ENCODE measurements at places on chromosomes 1 and 21.

DNA sequence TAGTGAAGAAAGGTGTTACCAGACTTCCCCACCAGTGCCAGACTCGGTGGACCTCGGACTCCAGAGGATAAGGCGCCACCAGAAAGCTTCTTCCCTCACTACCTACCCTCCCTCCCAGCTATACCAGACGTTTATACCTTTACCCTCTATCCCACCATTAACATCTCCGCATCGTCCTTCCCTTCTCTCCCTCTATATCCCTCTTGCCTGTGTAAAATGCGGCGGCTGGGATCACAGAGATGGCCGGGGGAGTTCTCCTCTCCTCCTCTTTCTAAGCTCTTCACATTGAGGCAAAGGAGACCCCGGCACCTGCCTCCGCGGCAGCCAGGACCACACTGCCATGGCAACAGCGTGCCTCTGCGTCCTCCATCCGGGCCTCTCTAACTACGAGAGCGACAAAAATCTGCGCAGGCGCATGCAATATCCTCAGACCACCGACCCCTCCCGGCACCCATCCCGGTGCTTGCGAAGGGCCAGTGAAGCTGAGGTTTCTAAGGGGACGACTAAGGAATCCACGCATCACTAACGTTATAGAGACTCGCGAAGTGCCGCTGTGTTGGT lies at the start of gene CCDC181:
CCDC181 (minus strand) TSS at position 394 of the 561 bp plus-strand sequence. CDS start 2,547 bp downstream, outside the sequence.
- peak; percentile 76 for DNase-seq

- DNase-seq, result no peak
These were observed 7.4 kb downstream of the HLX start for GRCh38 chr1:220886470-220887201.

DNA sequence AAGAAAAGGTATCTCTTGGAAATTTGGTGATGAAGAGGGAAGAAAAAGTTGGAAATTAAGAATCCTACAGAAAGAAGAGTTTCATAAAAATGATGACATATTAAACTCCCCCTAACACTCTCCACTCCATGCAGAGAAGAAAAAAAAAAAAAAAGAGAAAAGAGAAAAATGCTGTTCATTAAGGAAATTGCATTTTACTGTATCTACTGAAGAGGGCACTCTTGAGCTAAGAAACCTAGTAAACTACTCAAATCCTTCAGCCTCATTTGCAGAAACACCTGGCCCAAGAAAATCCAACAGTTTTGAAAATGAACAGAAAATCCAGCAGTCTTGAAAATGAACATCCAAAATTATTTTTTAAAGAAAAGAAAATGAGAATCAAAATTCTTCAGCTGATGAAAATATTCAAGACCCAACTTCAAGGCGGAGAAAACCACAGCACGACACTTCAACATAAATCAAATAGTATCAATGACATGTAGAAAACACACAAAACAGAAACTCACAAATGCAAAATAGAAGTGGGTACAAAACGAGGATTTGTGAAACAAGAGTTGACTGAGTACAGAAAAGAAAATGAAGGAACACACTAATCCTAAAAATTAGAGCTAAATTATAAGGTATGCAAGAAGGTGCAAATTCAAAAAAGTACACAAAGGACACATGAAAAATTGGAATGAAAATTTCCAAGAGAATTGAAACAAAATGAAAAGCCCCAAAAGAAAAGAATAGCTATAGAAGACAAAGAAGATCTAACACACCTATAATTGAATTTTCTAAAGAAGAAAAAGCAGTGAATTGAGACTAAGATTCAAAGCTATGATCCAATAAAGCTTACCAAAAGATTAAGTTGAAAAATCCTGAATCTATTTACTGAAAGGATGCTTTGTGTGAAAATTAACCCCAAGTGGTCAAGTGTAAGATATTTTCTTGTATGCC lies 73.2 kb upstream of the DNAJC6 start:
- no peak for DNase-seq

- DNase-seq, result peak; percentile 15
These were observed 759 bp downstream of the GPR157 start for GRCh38 chr1:9128166-9128519.

- DNase-seq, result no peak
These were observed 9.0 kb downstream of the FAM20B start for GRCh38 chr1:179034720-179035119.

- DNase-seq, result peak; percentile 100
These were observed at the start of gene ZNF687 for GRCh38 chr1:151281969-151282882. Gene ZNF687, plus strand, starts transcription at chr1:151282299. Its CDS starts 3,993 bp downstream, at chr1:151286292.

- no peak for DNase-seq
These were observed 30.6 kb upstream of the MCOLN3 start for GRCh38 chr1:85078903-85079302.

DNA sequence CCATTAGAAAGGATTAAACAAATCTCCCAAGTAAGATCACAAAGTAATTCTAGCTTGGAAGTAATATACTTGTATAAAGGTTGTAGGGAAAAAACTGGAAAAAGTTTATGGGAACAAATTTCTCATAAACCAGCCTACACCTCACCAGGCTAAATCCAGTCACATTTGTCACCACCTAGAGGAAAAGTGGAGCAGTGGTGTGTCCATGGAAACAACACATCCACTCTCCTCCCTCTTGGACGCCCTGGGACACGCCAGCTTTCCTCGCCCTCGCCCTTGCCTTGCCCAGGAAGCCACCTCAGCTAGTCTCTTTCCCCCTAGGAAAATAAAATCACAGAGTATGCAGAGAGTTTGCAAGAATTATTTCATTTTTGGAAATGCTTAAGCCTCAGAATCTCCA lies 2.2 kb downstream of the PALMD start:
- DNase-seq, result peak; percentile 59

DNA sequence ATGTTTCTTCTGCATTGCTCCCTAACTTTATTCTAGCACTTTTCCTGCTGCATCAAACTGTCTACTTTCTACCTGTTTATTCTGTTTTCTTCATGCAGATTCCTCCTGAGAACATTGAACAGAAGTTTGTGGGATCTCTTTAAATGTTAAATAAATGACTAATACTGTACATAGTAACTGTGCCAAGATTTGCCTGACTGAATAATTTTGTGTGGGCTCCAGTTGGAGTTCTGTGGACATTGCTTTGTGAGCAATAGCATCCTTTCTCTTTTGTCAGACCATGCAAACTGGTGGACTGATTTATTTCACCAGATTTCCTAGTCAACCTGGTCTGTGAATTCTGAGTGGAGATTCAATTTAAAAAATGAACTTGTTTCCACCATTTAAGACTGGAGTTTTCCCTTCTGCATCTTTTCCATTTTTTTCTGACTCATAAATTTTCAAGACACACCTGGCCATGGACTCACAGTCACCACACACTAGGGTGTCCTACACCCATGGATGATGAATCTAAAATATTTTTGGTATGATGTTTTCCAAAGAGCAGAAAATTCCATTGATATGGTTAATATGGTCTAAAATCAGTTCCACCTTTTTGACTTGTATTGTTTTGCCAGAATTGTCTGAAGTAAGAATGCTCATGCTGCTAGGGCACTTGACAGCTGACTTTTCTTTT lies 140.7 kb upstream of the SPAG17 start:
- DNase-seq, result no peak

DNA sequence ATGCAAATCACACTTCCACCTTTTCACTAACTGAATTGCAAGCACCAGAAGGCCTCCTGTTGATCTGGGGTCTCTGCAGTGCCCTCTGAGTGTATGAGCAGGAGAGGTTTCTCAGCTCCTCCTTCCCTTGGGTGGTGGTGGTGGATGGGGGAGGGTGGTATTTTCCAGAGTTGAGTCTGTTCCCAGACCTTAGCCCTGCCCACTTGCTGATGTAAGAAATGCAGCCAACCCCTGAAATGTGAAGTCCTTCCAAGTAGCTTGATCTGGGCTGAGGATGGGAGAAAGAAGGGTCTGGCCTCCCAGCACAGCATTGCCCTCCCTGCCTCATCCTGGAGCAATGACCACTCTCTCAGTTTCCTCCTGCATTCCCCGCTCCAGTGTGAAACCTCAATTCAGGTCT lies 6.3 kb upstream of the FOXD2 start:
- no peak for DNase-seq

DNA sequence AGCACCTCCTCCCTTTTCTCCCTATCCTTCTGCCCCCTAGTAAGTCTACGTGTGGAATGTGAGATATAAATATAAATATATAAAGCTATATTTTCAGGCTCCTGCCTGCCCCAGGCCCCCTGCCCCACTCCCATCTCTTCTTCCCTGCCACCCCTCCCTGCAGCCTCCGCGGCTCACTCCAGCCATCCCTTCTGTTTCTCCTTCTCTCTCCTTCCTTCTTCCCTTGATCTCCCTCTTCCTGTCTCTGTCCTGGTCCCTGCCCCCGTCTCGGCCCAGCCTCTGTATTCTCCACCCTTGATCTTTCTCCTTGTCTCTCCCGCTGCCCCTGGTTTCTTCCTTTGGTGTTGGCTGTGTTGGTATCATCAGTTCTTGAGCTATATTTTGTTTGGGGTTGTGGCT lies 23.2 kb downstream of the DMBX1 start:
- no peak for DNase-seq

DNA sequence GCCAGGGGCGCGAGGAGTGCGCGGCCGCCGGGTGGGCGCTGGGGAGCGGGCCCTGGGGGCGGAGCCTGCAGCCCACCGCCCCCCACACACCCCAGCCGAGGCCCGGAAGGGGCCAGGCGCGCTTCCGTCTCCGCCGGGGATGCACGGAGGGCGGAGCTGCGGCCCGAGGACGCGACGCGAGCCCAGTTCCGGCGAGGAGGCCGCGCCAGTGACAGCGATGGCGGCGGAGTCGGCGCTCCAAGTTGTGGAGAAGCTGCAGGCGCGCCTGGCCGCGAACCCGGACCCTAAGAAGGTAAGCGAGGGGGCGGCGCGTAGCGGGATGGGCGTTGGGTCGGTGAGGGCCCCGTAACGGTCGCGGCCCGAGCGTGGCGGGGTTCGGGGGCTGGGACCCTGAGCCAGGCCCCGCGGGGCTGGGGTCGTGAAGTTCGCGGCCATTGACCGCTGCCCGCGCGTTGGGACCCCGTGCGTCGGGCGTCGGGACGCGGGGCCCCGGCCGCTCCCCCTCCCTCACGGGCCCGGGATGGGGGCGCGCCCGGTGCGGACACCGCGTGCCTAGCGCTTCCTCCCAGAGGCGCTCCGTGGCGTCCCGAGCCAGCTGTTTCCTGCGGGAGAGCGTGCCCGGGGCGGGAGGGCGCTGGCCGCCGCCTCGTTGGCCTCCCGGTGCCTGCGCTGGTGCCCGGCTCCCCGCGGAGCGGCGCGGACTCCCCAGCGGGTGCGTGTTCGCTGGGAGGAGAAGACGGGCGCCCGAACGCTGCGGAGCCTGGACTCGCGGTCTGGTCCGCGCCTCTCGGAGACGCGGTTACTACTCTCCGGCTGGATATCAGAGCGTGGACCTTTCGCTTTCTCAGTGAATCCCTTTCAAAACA lies at the start of gene ELOA:
ELOA (plus strand) TSS at position 185 of the 866 bp plus-strand sequence; CDS start at position 218, 33 bp downstream.
- DNase-seq, result peak; percentile 67

- DNase-seq, result no peak
These were observed 71.2 kb downstream of the PSMG1 start for GRCh38 chr21:39111931-39112550.

DNA sequence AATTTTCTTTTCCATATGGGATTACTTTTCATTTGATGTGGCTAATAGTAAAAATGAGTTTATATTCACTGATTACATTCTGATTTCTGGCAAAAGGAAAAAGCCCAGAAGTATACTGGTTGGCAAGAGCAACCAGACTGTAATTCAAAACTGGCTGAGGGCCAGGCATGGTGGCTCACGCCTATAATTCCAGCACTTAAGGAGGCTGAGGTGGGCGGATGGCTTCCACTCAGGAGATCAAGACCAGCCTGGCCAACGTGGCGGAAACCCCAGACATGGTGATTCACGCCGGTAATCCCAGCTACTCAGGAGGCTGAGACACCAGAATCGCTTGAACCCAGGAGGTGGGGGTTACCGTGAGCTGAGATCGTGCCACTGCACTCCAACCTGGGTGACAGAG lies 14.5 kb downstream of the SYT11 start:
- no peak for DNase-seq

DNA sequence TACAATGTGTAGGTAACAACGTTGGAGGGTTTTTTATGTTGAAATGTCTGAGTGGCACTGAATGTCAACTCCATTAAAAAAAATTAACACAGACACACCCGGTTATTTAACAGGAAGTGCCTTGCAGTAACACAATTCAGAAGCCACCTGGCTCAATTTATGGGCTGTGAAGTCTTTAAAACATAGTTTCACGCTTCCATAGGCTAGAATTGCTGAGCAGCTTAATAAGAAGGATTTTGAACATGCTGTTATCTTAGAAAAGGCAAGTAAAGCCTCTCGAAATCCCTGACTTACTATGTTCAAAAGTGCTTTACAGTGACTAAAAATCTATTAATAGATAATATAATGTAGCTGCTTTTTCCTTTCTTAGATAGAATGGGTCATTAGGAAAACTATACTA lies 19.7 kb downstream of the SRSF4 start:
- no peak for DNase-seq

DNA sequence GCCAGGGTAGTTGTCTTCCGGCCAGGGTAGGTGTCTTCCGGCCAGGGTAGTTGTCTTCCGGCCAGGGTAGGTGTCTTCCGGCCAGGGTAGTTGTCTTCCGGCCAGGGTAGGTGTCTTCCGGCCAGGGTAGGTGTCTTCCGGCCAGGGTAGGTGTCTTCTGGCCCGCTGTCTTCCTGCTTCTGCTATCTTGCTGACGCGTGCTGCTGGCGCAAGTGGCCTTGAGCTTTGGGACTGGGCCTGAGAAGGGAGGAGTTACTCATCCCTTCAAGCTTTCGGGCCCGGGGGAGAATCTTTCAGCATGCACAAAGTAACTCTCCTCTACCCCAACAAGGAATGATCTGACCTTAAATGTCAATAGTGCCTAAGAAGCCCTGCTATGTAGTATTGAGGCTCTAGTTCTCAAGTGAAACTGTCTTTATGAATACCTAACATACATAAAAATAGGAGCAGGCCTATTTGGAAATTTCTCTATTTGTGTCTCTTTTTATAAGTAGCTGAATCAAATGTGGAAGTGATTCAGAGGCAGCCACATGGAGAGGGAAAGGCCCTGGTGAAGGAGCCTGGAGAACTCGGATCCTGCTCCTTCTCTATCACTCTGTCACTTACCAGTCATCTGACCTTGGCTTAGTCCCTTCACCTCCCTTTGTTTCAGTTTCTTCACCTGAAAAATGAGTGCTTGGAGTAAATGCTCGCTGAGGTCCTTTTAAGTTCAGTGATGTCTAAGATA lies 65.6 kb downstream of the RGL1 start:
- DNase-seq, result no peak

DNA sequence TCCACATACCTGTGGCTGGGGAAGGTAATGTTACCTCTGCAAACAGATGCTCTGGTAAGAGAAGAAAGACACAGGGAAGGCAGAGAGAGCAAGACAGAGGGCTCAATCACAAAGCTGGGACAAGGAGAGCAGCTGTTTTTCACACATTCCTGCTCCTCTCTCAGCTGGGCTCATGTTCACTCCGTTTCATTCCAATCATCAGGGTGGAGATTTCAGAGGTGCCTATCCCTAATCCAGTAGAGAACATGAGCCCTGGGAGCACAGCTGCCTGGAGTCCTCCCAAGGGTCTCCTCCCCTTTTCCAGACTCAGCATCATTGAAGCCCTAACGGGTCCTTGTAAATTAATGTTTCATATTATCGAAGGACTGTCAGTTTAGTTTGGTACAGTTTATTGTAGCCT lies 19.4 kb downstream of the GADD45A start:
- no peak for DNase-seq

- no peak for DNase-seq
These were observed 282 bp upstream of the ECE1 start for GRCh38 chr1:21290546-21290944.

All from Calu3 (cell line).